ENCODE measurements at places on chromosomes 11 and 22.

DNA sequence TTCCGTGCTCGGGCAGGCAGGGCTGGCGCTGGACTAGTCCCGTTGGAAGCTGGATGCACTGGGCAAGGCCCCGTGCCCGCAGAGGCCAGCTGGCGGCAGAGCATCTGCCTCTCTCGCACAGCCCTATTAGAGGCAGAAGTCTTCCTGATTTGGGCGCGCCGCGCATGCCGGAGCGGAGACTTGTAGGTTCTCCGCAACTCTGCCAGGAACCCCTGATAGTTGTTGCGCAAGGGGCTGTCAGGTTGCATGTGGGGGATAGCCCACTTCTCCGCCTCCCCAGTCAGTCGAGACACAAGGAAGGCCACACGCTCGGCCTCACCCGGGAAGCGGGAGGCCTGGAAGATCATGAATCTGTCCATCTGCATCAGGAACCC lies 1.2 kb downstream of the RTL6 start:
- ATAC-seq, result no peak

DNA sequence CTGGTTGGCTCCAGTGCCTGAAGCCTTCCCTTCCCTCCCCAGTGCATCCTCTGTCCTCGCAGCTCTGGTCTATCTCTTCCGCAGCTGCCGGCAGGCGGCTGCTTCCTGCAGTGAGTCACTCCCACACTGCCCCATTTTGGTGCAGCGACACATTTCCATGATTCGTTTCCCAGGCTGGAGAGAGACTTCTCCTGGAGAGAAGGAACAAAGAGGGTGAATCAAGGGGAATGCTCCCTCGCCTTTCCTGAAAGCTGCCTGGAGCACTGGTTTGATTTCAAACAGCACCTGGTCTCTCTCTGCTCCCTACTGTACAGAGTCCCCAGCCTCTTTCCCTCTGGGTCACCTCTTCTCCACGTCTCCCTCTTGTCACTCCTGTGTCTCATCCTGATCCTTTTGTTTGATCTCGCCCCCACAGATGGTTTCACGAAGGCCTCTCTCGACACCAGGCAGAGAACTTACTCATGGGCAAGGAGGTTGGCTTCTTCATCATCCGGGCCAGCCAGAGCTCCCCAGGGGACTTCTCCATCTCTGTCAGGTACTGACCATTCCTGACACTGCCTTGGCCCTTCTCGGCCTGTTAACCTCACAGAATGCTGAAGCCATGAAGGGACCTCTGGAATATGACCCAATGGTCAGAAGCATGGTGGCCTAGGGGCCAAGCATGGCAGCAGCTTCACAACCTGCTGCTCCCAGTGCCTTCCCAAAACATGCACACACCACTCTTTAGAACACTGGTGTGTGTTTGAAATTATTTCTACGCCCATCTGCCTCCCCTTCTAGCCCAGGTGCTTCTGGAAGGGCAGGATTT lies at the start of gene TMA7B:
TSS of gene TMA7B (plus strand) at position 758 of the 808 bp plus-strand sequence. CDS start 3,978 bp downstream, outside the sequence.
- peak; percentile 95 for ATAC-seq

- peak; percentile 8 for ATAC-seq
Observed at GRCh38 chr22:29702000-29702930, 17.5 kb upstream of the CABP7 start.

- no peak for ATAC-seq
Observed at GRCh38 chr11:70743941-70744351, 345.6 kb downstream of the CTTN start.

GRCh38 chr11:36558571-36559413 lies 9.0 kb upstream of the RAG1 start:
- no peak for ATAC-seq

- ATAC-seq, result no peak
Observed at GRCh38 chr11:75827562-75827961, 12.6 kb downstream of the UVRAG start.

DNA sequence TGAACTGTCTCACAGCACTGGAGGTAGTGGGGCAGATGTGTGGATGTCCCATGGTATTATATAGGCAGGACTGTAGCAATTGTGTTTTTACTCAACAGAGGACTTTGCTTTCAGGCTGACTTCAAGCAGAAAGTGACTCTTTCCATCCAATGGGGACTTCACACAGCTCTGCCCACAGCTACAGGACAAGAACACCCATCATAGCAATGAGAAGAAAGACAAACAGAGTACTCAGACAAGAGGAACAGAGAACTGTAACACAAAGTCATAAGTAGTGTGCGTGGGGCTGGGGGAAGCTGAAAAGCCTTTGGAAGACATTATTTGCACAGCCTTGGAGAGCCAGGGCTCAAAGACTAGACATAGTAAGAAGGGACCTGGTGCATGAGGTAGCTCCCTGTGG lies 70.3 kb downstream of the CCDC81 start:
- no peak for ATAC-seq

DNA sequence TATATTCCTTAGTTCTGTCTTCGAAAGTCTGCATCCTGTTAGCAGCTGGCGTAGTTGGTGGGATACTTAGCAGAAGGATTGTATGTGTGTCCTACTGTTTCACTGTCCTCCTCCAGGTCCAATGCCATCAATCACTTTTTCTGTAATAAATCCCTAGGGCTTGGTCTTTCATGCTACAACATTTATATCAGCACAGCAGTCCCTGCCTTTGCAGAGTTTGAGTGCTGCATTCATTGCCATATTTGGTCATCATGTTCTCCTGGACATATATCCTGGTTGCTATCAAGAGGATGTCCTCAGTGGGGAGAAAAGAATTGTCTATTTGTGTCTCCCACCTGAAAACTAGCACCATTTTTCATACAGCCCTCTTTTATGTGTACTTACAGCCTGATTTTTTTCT lies 67.0 kb downstream of the OR5AK2 start:
- no peak for ATAC-seq
